ENCODE measurements at places on chromosomes 11 and 22. TPM values are rescaled to one million over a fixed set of nuclear protein-coding genes. Genes with fewer than 3 reads are reported as not detected.

C11orf97 gene
- total RNA-seq, result not detected

CALCB gene
- total RNA-seq, result not detected

SPDYC gene
- not detected for total RNA-seq

CSNK2A3 gene
- total RNA-seq, result 1.6 TPM

OR10A3 gene
- not detected for total RNA-seq

OR2D3 gene
- not detected for total RNA-seq

MS4A15 gene
- total RNA-seq, result not detected

APOL6 gene
- total RNA-seq, result 27.0 TPM

SNX32 gene
- total RNA-seq, result 1.4 TPM

MPZL3 gene
- 23.2 TPM for total RNA-seq

AGBL2 gene
- 5.6 TPM for total RNA-seq

KCNJ1 gene
- total RNA-seq, result not detected

MPPED2 gene
- 5.6 TPM for total RNA-seq

IL17REL gene
- total RNA-seq, result 0.06 TPM

C11orf87 gene
- not detected for total RNA-seq

PLEKHB1 gene
- total RNA-seq, result 58.1 TPM

COPB1 gene
- 92.2 TPM for total RNA-seq

CARS1 gene
- total RNA-seq, result 39.9 TPM

MRGPRX4 gene
- not detected for total RNA-seq

WNT11 gene
- 1.8 TPM for total RNA-seq

LGR4 gene
- 47.6 TPM for total RNA-seq

JAML gene
- total RNA-seq, result 12.9 TPM

BIK gene
- 19.0 TPM for total RNA-seq

SCGB1C1 gene
- not detected for total RNA-seq

DNAJB7 gene
- total RNA-seq, result not detected

GLYAT gene
- total RNA-seq, result 0.49 TPM

SHANK3 gene
- 21.8 TPM for total RNA-seq

OVCH2 gene
- total RNA-seq, result 0.20 TPM

APOBEC3B gene
- total RNA-seq, result 1.8 TPM

CASP12 gene
- 2.0 TPM for total RNA-seq

MS4A5 gene
- total RNA-seq, result not detected
